Stimulated activated CD4-positive, alpha-beta T cell treated with anti-CD3 and anti-CD28 coated beads, Interleukin-4, amount 100 ng/mL, for 48 hours (primary cell): ENCODE measurements at places on chromosomes 2 and 18.

DNA sequence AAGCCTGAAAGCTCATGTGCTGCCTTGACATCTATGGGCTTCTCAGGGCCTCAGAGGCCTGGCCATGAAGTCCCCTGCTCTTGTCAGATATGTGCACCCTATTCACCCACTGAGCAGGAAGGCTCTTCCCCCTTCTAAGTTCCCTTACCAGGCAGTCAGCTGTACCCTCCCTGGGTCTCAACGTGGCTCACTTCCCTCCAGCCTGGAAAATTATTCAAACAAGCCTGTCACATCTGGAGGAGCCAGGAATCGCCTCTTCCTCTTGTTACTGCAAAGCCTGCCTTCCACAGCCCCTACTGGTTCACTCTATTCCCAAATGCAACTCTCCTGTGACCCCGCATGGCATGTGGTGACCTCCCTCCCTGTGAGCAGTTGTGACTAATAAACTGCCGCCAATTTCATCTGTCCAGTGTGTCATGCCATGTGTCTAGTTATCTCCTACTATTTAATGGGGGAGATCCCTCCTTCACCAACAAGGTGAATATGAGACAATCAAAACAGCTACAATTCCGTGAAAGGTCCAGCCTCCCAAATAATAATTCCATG, 8.4 kb upstream of the SERPINB8 start:
- no peak for DNase-seq

GRCh38 chr2:221189431-221190067, 382.6 kb downstream of the EPHA4 start:
- DNase-seq: no peak

DNA sequence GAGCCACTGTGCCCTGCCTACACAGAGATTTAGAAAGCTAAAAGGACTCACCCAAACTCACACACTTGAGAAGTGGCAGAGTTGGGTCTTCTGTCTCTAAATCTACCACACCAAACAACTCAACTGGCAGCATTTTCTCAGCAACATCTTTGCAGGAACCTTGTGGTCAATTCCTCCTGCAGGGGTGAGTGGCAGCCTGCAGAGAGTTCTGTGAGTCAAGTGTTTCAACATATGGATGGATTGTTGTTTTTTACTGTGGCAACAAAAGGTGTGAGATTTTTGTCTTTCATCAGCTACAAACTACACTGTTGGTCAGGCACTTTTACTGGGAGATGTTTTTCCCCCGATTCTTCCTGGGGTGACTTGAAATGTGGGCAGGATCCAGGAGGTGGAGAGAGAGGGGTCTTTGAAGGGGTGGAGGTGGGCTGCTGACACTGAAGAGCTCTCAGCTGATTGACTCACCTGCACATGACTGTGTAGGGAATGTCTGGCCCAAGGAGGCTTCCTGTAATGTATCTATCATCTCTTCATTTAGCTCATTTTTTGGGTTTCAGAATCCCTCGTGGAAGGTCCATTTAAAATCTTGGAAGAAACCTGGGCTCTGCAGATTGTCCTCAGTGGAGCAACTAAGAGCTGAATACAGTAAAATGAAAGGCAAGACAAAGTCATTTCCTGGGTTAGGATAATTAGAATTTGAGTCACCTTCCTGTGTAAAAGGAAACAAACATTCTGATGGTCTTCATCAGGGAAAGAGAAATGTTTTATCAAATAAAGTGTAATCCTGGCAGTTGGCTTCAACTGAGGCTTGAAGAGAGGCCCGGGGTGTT, 98.6 kb downstream of the MSH2 start:
- DNase-seq: no peak

DNA sequence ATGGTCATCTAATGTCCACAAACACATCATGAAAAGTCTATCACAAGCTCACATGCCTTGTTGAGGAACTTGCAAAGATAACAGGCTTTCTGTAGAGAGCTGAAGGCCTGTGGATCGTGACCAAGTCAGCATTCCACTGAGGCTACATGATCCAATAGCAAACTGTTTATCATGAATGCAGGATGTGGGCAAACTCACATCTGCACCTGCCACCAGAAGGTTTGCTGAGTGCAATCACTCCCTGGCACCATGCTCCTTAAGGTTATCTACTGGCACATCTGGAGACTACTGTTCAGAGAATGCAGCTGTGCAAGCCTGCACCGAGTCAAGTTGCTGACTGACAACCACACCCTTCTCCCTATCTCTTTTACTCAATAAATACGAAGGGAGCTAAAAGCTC, 67.3 kb upstream of the ACAA2 start:
- no peak for DNase-seq

DNA sequence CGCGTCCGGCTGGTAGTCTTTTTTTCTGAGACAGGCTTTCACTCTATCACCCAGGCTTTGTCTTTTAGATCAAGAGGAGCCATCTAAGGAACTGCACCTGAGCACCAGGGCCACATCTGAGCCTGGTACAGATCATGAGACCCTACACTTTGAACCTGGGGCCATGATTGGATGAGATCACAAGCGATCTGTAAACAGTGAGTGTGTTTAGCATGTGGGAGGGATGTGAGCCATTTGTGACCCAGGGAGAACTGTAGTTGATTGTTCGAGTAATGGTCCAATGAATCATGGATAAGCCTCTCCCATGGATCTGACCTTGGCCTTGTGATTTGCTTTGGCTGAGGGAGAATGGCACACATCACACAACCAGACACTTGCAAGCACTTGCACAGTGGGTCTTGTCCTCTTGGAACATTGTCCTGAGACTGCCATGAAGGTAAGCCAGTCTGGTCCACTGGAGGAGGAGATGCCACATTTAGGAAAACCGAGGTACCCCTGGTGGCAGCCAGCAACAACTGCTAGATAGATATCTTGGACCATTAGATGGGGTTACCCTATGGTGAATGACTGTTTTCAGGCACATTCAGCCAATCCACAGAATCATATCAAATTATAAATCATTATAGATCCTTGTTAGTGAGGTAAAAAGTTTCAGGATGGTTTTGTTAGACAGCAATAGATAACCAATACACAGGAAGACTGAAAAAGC, 19.5 kb upstream of the DTNB start:
- no peak for DNase-seq

DNA sequence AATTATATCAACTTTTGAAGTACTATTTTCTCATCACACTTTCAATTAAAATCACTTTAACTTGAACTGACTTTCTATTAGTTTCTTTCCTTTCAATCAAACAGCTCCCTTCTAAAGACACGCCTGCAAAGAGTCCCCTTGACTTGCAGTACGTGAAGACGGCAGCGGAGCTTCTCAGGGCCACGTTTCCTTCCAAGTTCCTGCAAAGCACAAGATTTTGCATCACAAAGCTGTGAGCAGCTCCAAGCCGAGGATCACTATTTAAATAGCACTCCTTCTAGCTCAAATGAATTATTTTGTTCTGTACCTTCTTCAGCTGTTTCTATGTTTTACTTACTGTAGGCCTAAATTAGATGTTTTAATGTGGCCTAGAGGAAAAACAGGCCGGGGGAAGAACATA, 30.8 kb downstream of the SH3YL1 start:
- DNase-seq: no peak

DNA sequence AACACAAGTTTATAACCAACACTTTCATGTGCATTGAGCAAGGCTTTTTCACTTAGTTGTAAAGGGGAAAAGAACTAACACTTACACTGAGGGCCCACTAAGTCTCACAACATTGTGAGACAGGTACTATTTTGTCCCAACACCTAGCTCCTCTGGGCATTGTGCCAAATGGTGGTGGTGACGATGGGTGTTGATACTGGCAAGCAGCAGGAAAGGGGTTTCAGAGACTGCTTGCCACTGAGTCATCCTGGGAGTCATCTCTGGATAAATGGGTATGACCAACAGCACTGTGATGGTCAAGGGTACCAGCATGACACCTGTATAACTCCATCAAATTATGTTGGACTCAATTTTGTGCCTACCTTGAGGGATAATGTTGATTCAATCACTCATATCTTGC, 138.8 kb upstream of the ITGA6 start:
- peak; percentile 14 for DNase-seq

DNA sequence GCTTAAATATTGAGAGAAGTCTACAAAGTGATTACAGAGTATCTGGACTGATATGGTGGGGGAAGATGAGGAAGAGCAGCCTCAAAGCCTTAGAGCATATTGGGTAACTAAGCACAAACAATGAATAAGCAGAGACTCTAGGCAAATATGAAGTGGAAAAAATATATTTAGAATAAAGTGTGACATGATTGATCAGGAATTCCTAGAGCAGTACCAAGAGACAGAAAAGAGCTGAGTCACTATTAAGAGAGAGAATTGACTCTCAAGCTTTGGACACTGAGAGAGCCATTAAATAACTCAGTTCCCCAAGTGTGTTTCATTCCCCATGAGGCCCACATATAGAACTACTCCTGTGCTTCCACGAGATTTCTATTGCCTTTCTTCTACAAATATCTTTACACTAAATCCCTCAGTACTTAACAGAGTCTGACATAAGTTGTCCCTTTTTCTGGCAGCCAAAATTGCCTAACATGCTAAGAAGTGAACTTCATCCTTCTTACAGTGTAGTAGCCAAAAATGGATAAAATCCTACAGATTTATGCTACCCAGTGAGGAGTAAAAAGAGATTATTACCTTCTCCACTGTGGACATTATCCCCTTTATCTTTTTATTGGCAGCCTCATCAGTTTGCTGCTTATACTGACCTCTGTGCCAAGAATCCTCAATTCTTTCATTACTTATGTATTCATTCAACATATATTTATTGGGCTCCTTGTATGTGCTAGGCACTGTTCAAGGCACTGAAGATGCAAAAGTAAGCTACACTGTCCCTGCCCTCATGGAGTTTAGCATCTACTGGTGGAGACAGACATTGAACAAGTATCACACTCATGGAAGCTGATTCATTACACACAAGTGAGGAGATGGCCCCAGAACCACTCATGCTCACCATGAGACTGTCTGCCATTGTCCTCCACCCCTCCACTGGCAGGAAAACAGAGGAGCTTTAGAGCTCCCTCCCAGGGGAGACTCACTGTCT, 45.4 kb downstream of the SLC40A1 start:
- no peak for DNase-seq

GRCh38 chr18:11276678-11277077, 127.3 kb upstream of the PIEZO2 start:
- no peak for DNase-seq

GRCh38 chr18:35938158-35938557, 34.3 kb upstream of the RMP24 start:
- DNase-seq: no peak

DNA sequence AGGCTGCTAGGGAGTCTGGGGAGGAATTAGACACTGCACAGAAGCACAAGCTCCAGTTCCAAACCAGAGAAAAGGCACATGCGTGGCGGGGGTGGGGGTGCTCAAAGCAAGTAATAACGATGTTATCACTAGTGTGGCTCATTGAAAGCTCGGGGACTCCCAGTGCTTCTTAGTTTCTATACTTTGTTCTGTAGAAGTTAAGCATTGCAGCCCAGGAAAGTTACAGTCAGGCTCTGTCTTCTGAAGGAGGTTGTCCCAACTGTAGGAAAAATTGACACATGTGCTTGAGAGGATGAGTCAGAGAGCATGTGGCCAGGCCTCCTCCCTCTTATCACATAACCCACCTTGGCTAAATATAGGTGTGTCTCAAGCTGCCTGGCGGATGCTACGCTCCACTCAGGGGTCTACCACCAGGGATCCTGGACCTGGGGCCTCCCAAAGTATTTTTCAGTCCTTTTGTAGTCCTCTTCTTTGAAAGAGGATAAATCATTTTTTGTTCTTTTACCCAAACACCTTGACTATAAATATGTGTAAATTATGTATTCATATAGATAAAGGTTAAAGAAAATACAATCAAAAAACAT, 3.8 kb downstream of the GALNT5 start:
- DNase-seq: peak; percentile 57

- DNase-seq: no peak
These were observed 102.6 kb upstream of the LPIN2 start for GRCh38 chr18:3115447-3116030.

DNA sequence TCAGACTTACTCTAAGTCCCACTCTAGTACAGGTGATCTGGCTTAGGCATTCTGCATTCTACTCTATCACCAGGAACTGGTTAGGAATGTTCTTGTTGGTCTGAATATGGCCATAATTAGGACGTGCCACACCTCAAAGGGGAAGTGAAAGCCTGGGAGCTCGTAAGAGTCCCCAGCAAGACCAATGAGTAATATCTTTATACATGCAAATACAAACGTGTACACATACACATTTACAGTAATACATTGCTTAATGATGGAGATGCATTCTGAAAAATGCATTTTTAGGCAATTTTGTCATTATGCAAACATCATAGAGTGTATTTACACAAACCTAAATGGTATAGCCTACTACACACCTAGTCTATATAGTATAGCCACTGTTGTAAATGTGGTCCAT, 19.5 kb upstream of the ERCC3 start:
- no peak for DNase-seq

DNA sequence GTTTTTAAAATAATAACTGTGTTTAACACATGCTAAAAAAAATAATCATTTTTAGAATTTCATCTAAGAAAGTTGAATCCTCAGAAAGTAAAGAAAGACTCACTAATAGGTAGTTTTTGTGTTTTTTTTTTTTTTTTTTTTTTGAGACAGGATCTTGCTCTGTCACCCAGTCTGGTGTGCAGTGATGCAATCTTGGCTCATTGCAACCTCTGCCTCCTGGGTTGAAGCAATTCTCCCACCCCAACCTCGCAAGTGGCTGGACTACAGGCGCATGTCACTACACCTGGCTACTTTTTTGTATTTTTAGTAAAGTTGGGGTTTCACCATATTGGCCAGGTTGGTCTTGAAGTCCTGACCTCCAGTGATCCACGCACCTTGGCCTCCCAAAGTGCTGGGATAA, 7.1 kb downstream of the CKAP2L start:
- no peak for DNase-seq

DNA sequence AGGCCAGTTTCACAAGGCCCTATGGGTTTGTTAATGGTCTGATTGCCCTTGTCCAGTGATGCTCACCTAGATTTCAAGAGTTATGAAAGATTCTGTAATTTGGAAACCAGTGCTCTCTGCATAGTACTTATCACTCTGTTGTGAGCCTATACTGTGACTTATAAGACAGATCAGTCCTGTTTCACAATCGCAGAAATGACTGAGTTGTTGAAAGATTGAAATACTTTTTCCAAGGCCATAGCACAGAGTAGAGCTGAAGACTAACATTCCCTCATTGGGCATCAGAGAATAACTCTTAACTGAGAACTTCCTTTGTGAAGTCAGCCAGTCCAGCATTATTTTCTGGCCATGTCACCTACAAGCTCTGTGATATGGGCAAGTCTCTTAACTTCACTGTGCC, 44.0 kb downstream of the CCDC85A start:
- no peak for DNase-seq

DNA sequence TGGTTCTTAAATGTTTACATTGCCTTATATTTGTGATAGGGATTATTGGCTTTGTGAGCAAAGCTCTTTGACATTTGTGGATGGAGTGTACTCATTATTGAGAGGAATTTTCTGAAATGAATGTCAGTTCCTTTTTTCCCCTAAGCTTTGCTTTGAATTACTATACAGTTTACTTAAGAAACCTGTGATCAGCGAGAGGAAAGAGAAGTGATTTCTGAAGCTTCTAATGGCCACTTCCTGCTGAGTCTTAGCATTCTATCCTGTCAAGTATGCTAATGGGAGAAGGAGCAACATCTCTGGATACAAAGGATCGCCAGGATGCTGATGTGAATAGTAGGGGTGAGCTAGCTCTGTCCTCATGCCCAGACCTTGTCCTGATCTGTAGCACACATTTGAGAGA, 47.8 kb upstream of the MGAT5 start:
- no peak for DNase-seq

- no peak for DNase-seq
These were observed 141.9 kb upstream of the RBMS1 start for GRCh38 chr2:160635488-160635887.
